ENCODE measurements at places on chromosomes 1 and 21.

- DNase-seq: no peak
These were observed 20.9 kb upstream of the TARBP1 start for GRCh38 chr1:234499943-234500245.

DNA sequence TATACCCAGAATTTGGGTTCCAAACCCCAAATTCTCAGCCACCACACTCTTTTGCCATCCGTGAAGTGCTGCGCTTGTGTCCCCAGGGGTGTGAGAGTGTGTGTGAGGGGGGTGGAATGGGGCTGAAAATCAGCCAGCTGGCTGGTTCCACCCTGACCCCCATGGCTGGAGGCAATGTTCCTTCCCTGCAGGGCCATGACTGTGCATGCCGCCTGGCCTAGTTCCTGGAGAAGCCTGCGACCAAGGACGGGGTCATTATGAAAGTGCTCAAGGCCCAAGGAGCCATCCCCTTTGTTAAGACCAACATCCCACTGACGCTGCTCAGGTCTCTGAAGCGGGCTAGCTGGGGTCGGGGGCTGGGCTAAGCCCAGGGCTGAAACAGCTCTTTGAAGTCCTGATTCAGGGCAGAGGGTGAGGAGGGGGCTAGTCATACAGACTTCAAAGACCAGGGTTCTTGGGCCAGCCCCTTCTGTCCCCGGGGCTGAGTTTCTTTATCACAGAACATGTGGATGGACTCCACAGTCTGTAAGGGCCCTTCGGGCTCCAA lies 38.7 kb downstream of the FAAH start:
- DNase-seq: no peak

DNA sequence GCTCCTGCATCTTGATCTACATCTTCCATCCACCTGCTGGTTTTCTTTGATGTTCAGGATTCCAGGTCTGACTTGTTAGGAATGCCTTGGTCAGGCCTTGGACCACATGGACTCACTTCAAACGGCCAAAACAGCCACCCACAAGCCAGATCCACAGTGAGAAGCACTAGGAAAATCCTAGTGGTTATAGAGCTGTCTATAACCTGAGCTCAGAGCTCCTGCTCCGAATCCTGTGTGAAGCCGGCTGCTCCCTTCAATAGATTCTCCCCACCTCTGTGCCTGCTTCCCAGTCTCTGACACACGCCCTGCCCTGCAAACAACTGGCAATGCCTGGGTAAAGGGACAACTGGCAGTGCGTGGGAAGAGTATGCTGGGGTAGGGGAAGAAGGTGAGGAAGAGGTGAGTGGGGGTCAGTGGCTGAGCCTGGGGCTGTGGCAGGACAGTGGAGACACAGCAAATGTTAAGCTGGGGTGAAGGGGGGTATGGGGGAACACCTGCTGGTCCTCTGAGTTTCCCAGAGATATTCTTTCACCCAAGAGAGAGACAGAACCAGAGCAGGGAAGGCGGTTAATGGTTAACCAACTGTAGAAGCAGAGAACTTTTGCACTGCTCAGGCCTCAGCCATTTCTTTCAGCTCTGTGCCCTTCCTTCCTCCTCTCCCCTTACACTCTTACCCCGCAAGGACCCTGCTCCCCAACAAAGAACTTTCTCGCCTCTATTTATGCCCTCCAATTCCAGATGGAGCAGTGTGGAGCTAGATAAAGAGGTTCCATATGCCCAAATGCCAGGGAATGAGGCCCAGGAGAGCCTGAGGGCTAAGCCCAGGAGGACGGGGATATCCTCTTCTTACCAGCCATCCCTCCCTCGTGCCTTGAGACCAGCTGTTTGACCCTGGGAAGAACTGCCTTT lies 4.5 kb downstream of the PLXNA2 start:
- no peak for DNase-seq

DNA sequence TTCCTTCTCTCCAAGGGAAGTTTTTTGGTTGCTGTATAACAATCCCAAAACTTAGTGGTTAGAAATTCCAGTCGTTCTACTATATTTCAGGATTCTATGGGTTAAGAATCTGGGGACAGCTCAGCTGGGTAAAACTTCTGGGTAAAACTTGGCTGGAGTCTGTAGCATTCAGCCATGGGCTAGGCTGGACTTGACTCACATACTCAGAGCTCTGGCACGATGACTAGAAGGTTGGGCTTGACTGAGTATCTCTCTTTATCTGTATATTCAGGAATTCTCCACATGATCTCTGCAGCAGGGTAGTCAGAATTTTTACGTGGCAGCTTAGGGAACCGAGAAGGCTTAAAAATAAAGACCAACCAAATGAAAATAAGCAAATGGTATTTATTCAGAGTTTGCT lies 28.2 kb upstream of the HRNR start:
- no peak for DNase-seq

DNA sequence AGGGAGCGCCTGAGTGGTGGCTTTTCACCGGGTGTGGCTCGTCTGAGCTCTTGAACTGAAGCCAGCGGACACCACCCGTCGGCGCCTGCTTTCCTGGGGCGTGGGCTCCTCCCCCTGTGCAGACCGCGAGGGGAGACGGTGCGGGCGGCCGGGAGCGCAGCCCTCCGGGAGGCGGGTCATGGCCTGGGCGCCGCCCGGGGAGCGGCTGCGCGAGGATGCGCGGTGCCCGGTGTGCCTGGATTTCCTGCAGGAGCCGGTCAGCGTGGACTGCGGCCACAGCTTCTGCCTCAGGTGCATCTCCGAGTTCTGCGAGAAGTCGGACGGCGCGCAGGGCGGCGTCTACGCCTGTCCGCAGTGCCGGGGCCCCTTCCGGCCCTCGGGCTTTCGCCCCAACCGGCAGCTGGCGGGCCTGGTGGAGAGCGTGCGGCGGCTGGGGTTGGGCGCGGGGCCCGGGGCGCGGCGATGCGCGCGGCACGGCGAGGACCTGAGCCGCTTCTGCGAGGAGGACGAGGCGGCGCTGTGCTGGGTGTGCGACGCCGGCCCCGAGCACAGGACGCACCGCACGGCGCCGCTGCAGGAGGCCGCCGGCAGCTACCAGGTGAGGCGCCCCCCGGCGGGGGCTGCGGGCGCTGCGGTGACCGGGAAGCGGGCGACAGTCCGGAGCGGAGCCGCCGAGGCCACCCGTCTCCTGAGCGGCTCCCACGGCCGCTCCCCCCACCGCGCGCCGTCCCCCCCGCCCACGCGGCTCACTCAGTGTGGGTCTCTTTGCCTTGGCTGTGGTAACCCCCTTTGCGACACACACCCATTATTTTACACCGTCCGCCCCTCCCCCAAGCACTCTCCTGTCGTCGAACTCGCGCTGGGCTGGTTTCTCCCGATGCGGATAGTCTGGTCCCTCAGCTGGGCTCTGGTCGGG lies at the start of gene TRIM58:
TRIM58 (plus strand) TSS at position 119 of the 916 bp plus-strand sequence; CDS start at position 179, 60 bp downstream.
- no peak for DNase-seq

GRCh38 chr1:100882698-100883097 lies 11.9 kb downstream of the EXTL2 start:
- no peak for DNase-seq

- DNase-seq: peak; percentile 57
These were observed at the start of gene CEP170 for GRCh38 chr1:243254927-243255790. TSS of gene CEP170 (minus strand) at chr1:243255281. CDS start at chr1:243225280, 30,001 bp downstream.

- DNase-seq: no peak
These were observed 21.1 kb downstream of the FMO5 start for GRCh38 chr1:147204080-147204479.

GRCh38 chr1:11592752-11593151 lies 61.5 kb downstream of the FBXO2 start:
- no peak for DNase-seq

- DNase-seq: no peak
These were observed 386.6 kb upstream of the POU3F1 start for GRCh38 chr1:38433084-38433722.

- DNase-seq: no peak
These were observed 53.1 kb downstream of the DOP1B start for GRCh38 chr21:36209626-36210171.

DNA sequence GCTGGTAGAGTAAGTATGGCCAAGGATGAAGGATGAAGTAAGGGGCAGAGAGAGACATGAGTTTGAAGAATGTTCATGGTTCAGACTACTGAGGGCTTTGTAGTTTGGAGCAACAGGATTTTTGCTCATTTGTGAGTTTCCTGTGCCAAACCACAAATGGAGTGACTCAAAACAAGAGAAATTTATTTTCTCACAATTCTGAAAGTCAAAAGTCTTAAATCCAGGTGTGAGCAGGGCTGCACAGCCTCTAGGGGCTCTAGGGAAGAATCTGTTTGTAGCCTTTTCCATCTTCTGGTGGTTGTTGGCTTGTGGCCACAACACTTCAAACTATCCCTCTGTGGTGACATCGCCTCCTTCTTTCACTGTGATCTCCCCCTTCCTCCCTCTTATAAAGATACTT lies 58.9 kb downstream of the RHOU start:
- no peak for DNase-seq

DNA sequence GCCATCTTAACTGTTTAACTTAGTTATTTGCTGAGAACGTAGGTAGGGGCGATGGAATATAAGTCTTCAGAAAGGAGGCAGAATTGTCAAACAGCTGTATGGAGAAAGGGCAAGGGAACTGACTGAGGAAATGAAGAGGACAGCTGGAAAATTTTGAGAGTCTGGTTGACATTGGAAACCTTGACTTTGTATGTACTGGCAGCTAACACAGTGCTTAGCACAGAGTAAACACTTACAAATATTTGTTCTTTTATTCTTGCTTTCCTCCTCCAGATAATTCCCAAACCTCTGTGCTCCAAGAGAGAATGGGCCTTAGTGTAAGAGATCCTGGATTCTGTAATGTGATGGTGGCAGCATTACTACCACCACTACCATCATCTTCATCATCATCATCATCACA lies 91.3 kb downstream of the ZSCAN20 start:
- no peak for DNase-seq

GRCh38 chr21:42307106-42307505 lies 8.1 kb downstream of the TFF3 start:
- no peak for DNase-seq

GRCh38 chr21:39221282-39221996 lies 38.2 kb upstream of the PSMG1 start:
- no peak for DNase-seq

DNA sequence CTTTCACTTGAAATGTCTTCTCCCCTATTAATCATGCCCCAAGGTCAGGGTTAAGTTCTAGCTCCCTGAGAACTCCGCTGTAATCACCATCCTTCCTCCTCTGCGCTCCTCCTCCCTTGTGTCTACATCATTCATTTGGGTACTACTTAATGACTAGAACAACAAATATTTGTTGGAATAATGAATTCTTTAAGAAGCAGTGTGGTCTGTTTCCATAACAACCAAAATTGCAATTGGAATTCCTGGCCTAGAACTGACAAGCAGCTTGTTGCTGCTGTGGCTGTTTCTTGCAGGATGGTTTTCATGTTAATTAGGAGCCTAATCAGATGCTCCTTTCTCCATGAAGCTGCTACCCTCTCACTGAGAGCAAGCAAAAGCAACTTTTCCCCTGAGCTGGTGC lies 192.5 kb downstream of the ZZZ3 start:
- no peak for DNase-seq

GRCh38 chr1:234408757-234409156 lies 35.5 kb downstream of the COA6 start:
- DNase-seq: no peak

DNA sequence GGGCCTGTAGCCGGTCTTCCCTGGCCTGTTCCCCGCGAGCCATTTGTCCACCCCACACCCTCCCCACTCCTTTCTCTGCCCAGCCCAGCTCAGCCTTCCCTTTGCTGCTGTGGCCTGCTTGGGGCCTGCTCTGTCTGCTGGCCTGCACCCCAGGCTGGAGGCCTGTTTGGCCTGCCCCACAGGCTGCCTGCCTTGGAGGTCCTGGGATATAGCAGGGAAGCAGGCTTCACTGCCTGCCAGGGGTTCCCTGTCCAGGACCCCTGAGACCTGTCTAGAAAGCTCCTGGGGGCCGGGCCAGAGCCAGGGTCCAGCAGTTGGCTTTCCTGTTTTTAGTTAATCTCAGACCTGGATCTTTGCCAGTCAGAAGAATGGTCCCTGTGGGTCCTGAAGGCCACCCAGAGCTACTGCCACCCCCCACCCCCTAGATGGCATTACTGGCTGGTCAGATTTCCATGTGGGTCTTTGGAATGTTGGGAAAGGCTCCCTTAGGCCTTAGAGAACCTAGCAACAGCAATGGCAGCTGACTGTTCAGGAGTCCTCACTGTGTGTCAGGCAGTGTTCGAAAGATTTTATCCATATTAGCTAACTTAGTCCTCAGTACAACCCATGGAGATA lies 7.7 kb downstream of the ZNF362 start:
- DNase-seq: no peak

- no peak for DNase-seq
These were observed 83.5 kb downstream of the SYF2 start for GRCh38 chr1:25148673-25149300.

GRCh38 chr1:202700061-202700460 lies 10.2 kb downstream of the SYT2 start:
- no peak for DNase-seq

- no peak for DNase-seq
These were observed 572.1 kb downstream of the DPYD start for GRCh38 chr1:97348599-97349265.

- no peak for DNase-seq
These were observed 10.4 kb upstream of the TLR5 start for GRCh38 chr1:223153177-223154119.

DNA sequence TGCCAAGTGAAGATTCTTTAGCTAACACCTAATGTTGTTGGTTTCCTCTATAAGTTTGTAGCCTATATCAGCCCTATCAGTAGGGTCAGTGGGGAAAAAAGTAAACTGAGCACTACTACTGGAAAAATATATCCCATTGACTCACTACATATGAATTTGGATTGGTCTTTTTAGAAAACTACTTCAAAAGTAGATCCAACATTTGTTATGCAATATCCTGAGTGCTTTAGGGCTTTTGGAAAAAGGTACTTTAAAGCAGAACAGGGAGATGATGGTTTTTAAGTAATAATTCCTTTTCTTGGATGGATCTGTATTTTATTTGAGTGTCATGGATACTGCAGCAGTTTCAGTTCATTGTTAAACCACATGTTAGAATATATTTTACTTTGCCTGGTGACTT lies 7.1 kb downstream of the C1orf21 start:
- DNase-seq: no peak

DNA sequence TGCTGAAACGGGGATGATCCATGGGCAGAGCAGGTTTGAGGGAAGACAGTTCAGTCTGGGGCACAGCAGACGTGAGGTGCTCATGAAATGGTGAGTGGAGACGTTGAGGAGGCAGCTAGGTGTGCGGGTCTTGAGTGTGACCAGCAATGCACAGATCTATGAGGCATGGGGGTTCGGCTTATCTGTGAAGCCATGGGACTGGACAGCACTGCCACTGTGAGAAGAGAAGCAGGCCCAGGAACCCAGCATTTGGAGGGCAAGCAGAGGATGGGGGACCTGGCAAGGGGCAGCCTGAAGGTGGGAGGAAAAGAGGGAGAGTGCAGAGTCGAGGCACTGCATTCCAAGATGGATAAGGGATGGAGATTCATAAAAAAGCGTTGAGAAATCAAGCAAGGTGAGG lies 8.0 kb downstream of the CSF1 start:
- DNase-seq: no peak

DNA sequence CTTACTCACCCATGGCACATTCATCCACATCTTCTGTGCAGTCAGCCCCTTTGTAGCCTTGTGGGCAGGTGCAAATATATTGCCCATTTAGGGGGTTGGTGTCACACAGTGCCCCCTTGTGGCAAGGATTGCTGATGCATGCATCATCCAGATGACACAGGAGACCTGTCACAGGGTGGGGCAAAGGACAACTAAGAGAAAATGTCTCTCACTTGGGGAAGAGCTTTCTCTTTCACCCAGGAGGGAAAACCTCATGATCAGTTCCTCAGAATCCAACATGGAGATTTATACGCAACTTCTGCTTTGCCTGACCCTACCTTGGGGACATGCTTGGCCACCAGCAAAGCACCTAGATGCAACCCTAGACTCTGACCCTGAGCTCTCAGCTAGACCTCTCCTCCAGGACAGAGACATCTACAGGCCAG lies 71.8 kb upstream of the ADAM30 start:
- no peak for DNase-seq

All from esophagus squamous epithelium (tissue), 5 donors.